ENCODE measurements at places on chromosomes 12 and 14. TPM values are rescaled to one million over a fixed set of nuclear protein-coding genes. Genes with fewer than 3 reads are reported as not detected.

FLRT2 gene
- 4.0 TPM for total RNA-seq

SRSF9 gene
- 198 TPM for total RNA-seq

TAS2R50 gene
- total RNA-seq, result not detected

GPRC5D gene
- total RNA-seq, result not detected

KCNK13 gene
- 0.18 TPM for total RNA-seq

PTPRQ gene
- 0.06 TPM for total RNA-seq

TAS2R20 gene
- not detected for total RNA-seq

SERPINA6 gene
- total RNA-seq, result 0.95 TPM

HNRNPA1 gene
- total RNA-seq, result 1,668 TPM

FOXG1 gene
- 0.25 TPM for total RNA-seq

IKZF4 gene
- total RNA-seq, result 2.9 TPM

CMKLR1 gene
- 0.05 TPM for total RNA-seq

ERH gene
- total RNA-seq, result 262 TPM

OR6C2 gene
- not detected for total RNA-seq

RASSF9 gene
- total RNA-seq, result 1.2 TPM

CLEC4A gene
- not detected for total RNA-seq

SYCP3 gene
- 0.08 TPM for total RNA-seq

All from A549 treated with dexamethasone at 1 μM for 4 hours (cell line).